Fibroblast of skin of right quadriceps (primary cell): ENCODE measurements at places on chromosomes 4 and X.
A peak's percentile ranks its signal among the peaks of the same experiment; 100 is the strongest.

DNA sequence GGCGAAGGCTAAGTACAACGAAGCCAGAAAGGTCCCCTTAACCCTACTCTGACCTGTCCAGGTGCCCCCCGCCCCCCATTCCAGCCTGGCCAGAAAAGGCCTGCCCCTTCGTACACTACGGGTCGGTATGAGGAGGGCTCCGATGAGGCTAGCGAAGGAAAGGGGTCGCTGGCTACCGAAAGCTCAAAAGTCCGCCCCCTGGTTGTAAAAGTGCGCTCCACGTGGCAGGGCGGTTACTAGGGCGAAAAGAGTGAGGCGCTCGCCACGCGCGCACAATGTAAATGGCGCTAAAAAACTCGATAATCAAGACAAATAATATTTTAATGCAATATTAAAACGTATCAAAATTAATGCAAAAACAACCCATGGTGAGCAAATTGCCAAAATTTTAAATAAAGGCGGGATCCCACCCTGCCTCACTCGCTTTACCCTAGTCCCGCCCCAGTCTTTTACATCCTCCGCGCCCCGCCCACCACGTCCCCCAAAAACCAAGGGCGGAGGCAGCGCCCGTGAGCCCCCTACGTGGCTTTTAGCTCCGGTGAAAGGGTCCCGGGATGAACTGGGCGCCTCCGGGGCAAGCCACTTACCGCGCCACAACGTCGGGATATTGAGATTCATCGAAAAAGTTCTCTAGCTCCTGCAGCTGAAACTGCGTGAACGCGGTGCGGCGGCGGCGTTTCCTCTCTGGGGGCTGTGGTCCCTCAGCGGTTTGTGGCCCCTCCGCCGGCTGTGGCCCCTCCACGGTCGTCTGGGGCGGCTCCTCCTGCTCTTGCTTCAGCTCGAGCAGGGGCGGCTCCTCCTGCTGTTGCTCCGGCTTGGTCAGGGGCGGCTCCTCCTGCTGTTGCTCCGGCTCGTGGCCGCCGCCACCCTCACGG, 929 bp downstream of the ESX1 start:
- no peak for DNase-seq

DNA sequence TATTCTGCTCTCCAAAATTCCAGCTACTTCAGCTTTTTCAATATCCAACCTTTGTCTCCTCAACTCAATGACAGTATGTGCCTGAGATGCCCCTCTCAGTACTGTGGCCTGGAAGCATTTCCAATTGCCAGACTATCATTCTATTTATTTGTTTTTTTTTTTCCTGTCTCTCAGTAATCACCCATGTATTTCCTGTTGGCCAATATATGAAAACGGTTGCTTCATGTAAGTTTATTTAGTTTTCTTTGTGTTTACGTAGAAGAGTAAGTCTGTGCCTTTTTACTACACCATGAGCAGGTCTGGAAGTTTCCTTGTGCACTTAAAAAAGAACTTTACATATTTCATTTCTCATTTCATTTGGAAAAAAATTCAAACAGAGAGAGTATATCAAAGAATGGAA, 537.5 kb upstream of the SPANXN1 start:
- DNase-seq = no peak

DNA sequence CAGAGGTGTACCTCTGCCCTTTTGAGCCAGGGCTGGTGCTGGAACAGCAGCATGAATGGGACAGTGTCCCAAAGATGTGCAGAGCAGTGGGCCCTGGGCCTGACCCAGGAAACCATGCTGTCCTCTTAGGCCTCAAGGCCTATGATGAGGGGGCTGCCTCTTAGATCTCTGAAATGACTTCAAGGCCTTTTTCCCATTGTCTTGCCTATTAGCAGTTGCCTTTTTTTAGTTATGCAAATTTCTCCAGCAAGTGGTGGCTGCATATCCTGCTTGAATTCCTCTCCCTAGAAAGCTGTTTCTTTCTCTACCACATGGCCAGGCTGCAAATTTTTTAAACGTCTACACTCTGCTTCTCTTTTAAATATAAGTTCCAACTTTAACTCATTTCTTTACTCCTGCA, 160.3 kb downstream of the CFAP299 start:
- no peak for DNase-seq

- no peak for DNase-seq
Measured at GRCh38 chr4:187726485-187726884, 269.1 kb upstream of the ZFP42 start.

DNA sequence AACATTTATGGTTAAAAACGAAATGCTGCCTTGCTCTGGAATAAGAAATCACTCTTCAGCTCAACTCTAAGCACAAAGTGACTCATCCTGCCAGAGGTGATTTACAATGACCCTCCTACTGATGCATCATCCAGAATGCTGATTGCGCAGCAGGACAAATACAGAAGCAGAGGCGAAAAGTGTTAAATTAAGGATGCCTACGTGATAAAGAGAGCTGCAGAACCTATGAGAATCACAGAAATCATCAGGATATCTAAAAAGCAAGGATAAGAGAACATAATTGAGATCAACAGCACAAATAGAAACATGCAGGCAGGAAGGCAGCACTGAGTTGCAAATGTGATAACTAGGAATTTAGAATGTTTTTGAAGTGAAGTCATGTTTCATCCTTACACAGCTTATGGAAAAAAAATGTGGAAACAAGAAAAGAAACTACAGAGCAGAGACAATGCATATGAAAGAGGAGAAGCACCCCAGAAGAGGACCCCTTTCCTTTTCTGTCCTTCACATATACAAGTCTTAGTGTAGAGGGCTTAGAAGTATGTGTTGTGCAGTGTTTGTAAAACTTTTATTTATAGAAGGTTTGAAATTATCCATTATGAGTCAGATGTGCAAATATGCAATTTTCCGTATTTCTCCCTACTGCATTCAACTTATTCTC, 188.4 kb downstream of the SLC7A11 start:
- peak; percentile 95 for DNase-seq

DNA sequence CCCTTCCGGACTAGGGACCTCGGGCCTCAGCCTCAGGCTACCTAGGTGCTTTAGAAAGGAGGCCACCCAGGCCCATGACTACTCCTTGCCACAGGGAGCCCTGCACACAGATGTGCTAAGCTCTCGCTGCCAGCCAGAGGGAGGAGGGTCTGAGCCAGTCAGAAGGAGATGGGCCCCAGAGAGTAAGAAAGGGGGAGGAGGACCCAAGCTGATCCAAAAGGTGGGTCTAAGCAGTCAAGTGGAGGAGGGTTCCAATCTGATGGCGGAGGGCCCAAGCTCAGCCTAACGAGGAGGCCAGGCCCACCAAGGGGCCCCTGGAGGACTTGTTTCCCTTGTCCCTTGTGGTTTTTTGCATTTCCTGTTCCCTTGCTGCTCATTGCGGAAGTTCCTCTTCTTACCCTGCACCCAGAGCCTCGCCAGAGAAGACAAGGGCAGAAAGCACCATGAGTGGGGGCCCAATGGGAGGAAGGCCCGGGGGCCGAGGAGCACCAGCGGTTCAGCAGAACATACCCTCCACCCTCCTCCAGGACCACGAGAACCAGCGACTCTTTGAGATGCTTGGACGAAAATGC, at the start of gene WAS:
Gene WAS, plus strand, starts transcription at position 389 of the 572 bp plus-strand sequence. Its CDS starts 55 bp downstream, at position 444.
- no peak for DNase-seq

DNA sequence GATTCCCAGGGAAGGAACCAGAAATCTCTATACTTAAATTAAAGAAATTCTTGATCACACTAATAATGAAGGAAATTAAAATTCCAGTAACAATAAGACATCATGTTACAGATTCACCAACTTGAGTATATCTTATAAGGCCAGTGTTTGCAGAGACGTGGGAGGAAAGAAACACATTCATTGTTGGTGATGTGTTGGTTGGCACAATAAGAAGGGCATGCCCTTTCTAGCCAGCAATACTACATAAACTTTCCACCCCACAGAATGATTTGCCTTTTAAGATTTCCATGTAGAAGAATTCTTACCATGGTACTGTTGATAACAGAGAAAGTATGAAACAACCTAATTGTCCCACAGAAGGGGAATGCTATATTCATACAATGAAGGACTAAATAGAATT, 581.5 kb downstream of the STIM2 start:
- no peak for DNase-seq

GRCh38 chr4:71872767-71873415, 89.0 kb upstream of the GC start:
- no peak for DNase-seq

DNA sequence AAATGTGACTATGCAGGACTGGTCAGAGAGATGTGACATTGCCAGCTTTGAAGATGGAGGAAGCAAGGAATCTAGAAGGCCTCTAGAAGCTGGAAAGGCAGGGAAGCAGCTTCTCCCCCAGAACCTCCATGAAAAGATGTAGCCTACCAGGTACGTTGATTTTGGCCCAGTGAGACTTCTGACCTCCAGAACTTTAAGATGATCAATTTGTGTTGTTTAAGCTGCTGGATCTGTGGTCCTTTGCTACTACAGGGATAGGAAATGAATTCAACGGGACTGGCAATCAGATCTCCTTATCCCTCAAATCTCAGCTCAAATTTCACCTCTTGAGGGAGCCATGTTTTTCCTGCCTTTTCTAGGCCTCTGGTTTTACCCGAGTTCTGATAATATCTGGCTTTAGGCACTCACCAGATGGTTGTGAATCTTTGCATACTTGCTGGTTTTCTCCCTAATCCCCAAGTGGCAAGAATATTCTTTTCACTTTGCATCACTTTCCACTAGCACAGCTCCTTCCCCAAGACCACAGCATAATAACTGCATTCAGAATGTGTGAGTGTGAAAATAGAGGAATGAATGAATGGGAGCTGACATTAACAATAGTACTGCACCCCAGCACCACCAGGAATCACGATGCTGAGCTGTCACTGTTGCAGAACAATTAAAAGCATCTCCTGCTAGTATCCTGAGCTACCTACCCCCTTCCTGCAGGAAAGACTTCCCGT, 25.5 kb upstream of the TMSB4X start:
- DNase-seq = peak; percentile 89

DNA sequence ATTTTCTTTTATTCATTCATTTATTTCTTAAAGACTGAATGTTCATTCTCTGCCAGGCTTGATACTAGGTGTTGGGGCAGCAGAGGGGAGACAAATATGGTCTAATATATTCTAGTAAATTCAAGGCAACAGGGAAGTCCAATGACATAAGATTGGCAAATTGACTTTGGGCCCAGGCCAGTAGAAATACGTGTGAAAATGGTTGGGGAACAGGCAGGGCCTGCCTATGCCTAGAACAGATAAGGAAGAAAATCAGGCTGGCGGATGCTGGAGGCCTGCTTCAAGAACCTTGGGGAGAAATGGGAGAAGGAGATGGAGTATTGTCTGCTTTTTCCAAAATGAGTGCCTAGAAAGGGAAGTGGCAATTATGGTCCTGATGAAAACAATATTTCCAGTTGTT, 108.6 kb downstream of the RTL5 start:
- no peak for DNase-seq

DNA sequence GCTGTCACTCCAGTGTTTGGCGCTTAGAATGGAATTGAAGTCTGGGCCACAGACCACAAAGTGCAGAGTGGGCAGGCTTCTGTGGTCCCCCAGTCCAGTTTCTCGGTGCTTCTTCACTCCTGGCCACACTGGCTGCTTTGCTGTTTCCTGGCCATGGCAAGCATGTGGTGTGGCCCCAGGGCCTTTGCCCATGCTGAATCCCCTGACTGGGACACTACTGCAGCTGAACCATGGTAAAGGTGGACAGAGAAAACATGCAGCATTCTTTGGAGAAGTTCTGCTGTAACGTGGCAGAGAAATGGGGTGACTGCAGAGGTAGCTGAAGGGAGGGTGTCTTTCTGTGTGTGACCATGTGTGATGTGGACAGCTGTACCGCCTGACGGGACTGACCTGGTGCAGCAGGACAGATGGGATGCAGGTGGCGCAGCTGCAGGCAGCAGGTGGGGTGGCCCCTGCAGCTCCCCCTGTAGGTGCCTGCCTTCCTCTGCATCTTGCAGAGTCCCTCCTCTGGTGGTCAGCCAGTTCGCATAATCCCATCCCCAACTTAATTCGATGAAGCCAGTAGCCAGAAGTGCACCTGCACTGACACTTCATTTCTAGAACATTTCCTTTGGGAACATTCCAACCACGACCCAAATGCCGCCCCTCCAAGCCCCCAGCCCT, 13.2 kb upstream of the S100P start:
- DNase-seq = no peak

DNA sequence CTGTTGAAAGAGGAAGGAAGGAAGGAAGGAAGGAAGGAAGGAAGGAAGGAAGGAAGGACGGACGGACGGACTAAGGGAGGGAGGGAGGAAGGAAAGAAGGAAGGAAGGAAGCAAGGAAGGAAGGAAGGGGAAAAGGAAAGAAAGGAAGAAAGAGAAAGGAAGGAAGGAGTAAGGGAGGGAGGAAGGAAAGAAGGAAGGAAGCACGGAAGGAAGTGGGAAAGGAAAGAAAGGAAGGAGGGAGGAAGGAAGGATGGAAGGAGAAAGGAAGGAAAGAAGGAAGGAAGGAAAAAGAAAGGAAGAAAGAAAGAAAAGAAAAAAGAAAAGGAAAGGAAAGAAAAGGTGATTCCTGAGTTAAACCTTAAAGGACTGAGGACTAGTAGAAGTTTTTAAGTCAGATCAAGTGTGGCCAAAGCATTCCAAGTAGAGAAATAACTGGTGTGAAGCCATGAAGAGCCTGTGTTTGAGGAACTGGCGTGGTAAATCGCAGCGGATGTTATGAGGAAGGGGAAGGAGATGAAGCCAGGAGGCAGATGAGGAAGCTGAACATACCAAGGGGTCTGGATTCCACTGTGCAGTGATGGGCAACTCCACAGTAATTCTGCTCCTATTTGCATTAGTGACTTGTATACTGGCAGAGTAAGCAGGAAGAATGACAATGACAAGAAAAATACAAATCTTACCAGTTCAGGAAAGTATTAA, 163.5 kb downstream of the MGST2 start:
- no peak for DNase-seq

GRCh38 chr4:69147334-69147733, 51.1 kb downstream of the UGT2B7 start:
- no peak for DNase-seq

GRCh38 chrX:56783450-56783831, 54.4 kb downstream of the NBDY start:
- no peak for DNase-seq

GRCh38 chr4:2930758-2931511, 32.3 kb downstream of the NOP14 start:
- no peak for DNase-seq

DNA sequence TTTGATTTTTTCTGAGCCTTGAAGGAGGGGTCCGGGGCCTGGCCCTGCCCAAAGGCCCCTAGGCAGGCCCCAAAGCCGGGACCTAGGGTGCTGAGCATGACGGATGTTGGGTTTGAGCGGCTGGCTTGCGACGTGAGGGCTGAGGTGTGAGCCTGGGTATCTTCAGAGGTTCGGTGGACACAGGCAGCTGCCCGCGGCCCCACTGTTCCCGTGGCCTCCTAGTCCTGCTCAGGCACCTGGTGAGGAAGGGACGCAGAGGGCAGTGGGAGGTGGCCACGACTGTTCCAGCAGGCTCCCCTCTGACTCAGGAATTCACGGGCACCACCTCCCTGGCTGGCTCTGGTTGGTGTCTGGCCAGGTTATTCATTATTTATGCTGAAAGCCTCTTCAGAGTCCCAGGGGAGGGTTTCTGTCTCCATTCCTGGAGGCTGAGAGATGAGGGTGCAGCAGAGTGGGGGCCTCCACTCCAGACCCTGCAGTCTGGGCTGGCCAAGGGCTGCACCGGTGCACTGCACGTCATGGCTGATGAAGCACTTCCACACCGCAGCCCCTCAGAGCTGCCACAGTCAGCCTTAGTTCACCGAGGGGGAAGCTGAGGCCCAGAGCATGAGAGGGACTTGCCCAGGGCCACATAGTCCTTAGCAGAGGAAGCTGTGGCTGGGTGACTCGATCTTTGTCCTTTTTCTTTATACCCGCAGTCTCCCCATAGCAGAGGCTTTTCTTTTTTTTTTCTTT, 2.2 kb downstream of the MSANTD1 start:
- DNase-seq = peak; percentile 12
